Mesendoderm (in vitro differentiated cells): ENCODE measurements at places on chromosomes 13 and 19.

DNA sequence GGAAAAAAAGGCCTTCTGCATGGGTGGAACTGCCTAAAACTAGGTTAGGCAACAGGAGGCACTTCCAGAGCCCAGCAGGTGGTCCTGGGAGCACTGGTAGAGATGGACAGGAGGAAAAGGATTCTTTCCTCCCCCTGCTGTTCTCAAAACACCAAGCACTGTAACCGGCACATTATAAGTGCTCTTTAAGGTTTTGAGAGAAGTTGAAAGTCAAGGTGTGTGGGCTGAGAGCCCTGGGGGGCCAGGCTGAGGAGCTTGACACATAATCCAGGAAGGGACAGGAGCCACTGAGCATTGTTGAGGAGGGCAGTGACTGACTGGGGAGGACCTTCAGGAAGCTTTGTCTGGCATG lies 32.3 kb downstream of the SPATA13 start:
- peaks cover 17% of the 10 kb centered on the region for H3K4me1 ChIP-seq
- no peaks in the 10 kb centered on the region for H3K27me3 ChIP-seq
- no peak overlapping the region for H3K4me3 ChIP-seq
- no peaks in the 10 kb centered on the region for H3K36me3 ChIP-seq
- peak overlapping the region; percentile 84 for H3K27ac ChIP-seq

GRCh38 chr13:106367361-106367971 lies 168.0 kb downstream of the EFNB2 start:
- no peak overlapping the region for H3K4me3 ChIP-seq
- no peaks in the 10 kb centered on the region for H3K4me1 ChIP-seq
- no peaks in the 10 kb centered on the region for H3K36me3 ChIP-seq
- H3K27ac ChIP-seq = no peak overlapping the region

DNA sequence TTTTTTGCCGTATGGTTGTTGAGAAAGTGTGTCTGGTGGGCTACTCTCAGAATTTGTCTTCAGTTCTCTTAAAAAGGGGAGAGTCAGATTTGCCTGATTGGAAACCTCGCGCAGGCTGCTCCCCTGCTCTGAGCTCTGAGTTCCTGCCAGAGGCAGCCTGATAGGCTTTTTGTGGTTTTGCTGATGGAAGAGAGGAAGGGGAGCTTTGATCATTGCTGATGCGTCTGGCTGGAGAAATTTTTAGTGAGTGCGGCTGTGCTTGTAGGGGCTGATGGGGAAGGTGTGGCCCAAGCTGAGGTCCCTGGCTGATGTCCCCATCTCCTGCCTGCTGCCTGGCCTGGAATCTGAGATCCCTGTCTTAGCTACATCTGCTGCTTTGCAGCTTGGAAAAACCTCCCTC lies 2.8 kb downstream of the CHST8 start:
- H3K4me1 ChIP-seq = no peaks in the 10 kb centered on the region
- H3K36me3 ChIP-seq = no peaks in the 10 kb centered on the region
- no peak overlapping the region for H3K27ac ChIP-seq
- H3K27me3 ChIP-seq = peaks cover 35% of the 10 kb centered on the region

- no peak for DNase-seq
- peak overlapping the region; percentile 28 for H3K27ac ChIP-seq
- H3K4me1 ChIP-seq = no peaks in the 10 kb centered on the region
- H3K27me3 ChIP-seq = no peaks in the 10 kb centered on the region
- no peak overlapping the region for H3K4me3 ChIP-seq
Measured at GRCh38 chr19:16391301-16392055, 66.9 kb downstream of the KLF2 start.

GRCh38 chr13:27336014-27336673 lies 65.5 kb downstream of the RASL11A start:
- no peaks in the 10 kb centered on the region for H3K27me3 ChIP-seq
- no peak overlapping the region for H3K27ac ChIP-seq
- DNase-seq = no peak
- H3K4me3 ChIP-seq = no peak overlapping the region
- H3K36me3 ChIP-seq = no peaks in the 10 kb centered on the region
- H3K4me1 ChIP-seq = no peaks in the 10 kb centered on the region

DNA sequence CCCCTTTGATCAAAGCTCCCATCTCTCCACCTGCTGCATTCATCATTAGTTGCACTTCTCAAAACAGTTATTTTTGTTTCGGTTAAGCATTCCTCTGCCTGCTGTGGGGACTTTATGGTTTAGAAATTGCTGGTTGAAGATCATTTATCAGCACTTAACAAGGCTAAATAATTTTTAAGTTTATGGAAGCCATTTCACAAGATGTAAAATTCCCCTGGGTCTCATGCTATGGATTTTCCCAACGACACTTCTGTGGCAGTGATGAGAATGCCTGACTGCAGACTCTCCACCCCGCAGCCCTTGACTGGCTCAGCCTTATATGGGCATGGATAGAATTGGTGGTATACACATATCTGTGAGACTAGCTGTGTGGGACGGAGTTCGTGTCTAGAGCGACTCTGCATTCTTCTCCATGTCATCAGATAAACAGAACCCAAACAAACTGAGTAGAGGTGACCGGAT lies 52.8 kb downstream of the COL4A2 start:
- no peaks in the 10 kb centered on the region for H3K36me3 ChIP-seq
- no peak for DNase-seq
- H3K27ac ChIP-seq = no peak overlapping the region
- H3K4me3 ChIP-seq = no peak overlapping the region
- H3K4me1 ChIP-seq = no peaks in the 10 kb centered on the region

- no peak for DNase-seq
- no peaks in the 10 kb centered on the region for H3K4me1 ChIP-seq
- H3K36me3 ChIP-seq = no peaks in the 10 kb centered on the region
- no peaks in the 10 kb centered on the region for H3K27me3 ChIP-seq
- H3K4me3 ChIP-seq = no peak overlapping the region
- H3K27ac ChIP-seq = no peak overlapping the region
Measured at GRCh38 chr13:46077265-46077664, 24.7 kb upstream of the ZC3H13 start.

- H3K4me3 ChIP-seq = no peak overlapping the region
- H3K36me3 ChIP-seq = no peaks in the 10 kb centered on the region
- no peaks in the 10 kb centered on the region for H3K27me3 ChIP-seq
- no peak overlapping the region for H3K27ac ChIP-seq
- DNase-seq = no peak
- H3K4me1 ChIP-seq = no peaks in the 10 kb centered on the region
Measured at GRCh38 chr13:101661839-101662238, 209.4 kb downstream of the ITGBL1 start.

- no peaks in the 10 kb centered on the region for H3K4me1 ChIP-seq
- DNase-seq = no peak
- H3K4me3 ChIP-seq = no peak overlapping the region
- no peak overlapping the region for H3K27ac ChIP-seq
- no peaks in the 10 kb centered on the region for H3K36me3 ChIP-seq
Measured at GRCh38 chr13:109401307-109401706, 385.1 kb downstream of the IRS2 start.

GRCh38 chr19:39363901-39364457 lies 21.8 kb downstream of the SAMD4B start:
- H3K4me1 ChIP-seq = no peaks in the 10 kb centered on the region
- no peaks in the 10 kb centered on the region for H3K27me3 ChIP-seq
- H3K36me3 ChIP-seq = peaks cover 14% of the 10 kb centered on the region
- no peak overlapping the region for H3K27ac ChIP-seq
- no peak for DNase-seq

GRCh38 chr13:98717891-98718290 lies 34.6 kb downstream of the SLC15A1 start:
- no peak overlapping the region for H3K27ac ChIP-seq
- no peak overlapping the region for H3K4me3 ChIP-seq
- DNase-seq = no peak
- no peaks in the 10 kb centered on the region for H3K36me3 ChIP-seq
- H3K4me1 ChIP-seq = no peaks in the 10 kb centered on the region
- no peaks in the 10 kb centered on the region for H3K27me3 ChIP-seq

DNA sequence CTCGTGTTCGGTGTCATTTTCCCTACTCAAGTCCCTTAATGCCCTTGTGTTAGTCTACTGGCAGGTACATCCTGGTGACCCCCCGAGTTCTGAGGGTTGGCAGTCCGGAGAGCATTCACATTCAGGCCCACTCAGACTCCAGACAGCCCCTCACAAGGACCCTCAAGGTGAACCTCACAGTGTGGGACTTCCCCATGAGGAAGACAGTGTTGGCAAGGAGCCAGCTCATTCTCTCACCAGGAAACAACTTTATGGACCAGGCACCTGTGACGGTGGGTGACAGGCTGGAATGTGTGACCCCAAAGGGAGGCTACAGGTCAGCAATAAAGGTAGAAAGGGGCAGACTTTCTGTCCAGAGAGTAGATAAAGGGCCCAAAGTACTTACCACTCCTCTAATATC lies 24.5 kb downstream of the RDH8 start:
- no peaks in the 10 kb centered on the region for H3K4me1 ChIP-seq
- H3K36me3 ChIP-seq = no peaks in the 10 kb centered on the region
- no peaks in the 10 kb centered on the region for H3K27me3 ChIP-seq
- H3K4me3 ChIP-seq = no peak overlapping the region
- no peak for DNase-seq
